Spleen (tissue), 13 donors: ENCODE measurements at places on chromosomes 7 and 10. TPM values are rescaled to one million over a fixed set of nuclear protein-coding genes. Genes with fewer than 3 reads are reported as not detected.

- no peak overlapping the region for H3K4me3 ChIP-seq
- no peaks in the 10 kb centered on the region for H3K27me3 ChIP-seq
- H3K4me1 ChIP-seq = peaks cover 9% of the 10 kb centered on the region
- H3K27ac ChIP-seq = no peak overlapping the region
- no peaks in the 10 kb centered on the region for H3K36me3 ChIP-seq
Observed at GRCh38 chr7:132381742-132382472, 194.4 kb downstream of the PLXNA4 start.

Gene IFIT1B
- not detected for total RNA-seq

DNA sequence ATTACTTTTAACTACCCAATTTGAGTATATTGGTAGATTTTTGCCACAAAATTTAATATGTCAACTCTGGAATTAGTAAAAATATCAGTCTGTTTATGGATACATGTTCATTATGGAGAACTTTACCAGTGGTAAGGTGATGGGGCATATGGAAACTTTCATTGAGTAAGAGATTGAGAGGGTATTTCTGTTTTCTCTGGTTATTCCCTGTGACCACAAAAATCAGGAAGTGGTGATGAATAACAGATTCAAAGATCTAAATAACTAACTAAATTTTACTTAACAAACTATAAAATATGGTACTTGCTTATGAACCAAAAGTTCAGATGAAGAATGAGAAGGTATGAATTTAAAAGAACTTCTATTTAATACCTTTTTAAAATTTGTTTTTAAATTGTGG is 22.1 kb upstream of the STEAP4 start:
- no peak overlapping the region for H3K4me3 ChIP-seq
- no peak overlapping the region for H3K27ac ChIP-seq
- peaks cover 3% of the 10 kb centered on the region for H3K27me3 ChIP-seq
- DNase-seq = no peak
- H3K36me3 ChIP-seq = no peaks in the 10 kb centered on the region

DNA sequence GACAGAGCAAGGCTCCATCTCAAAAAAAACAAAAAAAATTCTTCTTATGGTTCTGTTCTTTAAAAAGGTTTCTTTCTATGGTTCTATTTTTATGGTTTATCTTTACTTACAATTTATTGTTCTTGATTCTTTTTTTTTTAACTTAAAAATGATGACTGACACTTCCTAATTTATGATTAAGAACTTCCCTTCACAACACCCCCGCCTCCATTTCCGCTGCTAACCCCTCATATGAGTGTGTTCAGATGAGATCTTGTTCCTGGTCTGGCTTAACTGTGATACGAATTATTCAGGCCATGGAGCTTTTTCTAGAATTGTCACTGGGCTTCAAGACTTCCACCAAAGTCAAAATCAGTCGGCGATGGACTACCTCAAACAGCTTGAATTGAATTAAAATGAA is 33.9 kb downstream of the PTER start:
- H3K4me3 ChIP-seq = no peak overlapping the region
- peaks cover 4% of the 10 kb centered on the region for H3K4me1 ChIP-seq
- H3K27me3 ChIP-seq = no peaks in the 10 kb centered on the region
- H3K36me3 ChIP-seq = no peaks in the 10 kb centered on the region
